ENCODE measurements at places on chromosomes 6 and 20.

GRCh38 chr6:42933205-42933604, 3.9 kb downstream of the CNPY3 start:
- DNase-seq: no peak

GRCh38 chr6:149459761-149460160, 25.1 kb downstream of the ZC3H12D start:
- DNase-seq: no peak

DNA sequence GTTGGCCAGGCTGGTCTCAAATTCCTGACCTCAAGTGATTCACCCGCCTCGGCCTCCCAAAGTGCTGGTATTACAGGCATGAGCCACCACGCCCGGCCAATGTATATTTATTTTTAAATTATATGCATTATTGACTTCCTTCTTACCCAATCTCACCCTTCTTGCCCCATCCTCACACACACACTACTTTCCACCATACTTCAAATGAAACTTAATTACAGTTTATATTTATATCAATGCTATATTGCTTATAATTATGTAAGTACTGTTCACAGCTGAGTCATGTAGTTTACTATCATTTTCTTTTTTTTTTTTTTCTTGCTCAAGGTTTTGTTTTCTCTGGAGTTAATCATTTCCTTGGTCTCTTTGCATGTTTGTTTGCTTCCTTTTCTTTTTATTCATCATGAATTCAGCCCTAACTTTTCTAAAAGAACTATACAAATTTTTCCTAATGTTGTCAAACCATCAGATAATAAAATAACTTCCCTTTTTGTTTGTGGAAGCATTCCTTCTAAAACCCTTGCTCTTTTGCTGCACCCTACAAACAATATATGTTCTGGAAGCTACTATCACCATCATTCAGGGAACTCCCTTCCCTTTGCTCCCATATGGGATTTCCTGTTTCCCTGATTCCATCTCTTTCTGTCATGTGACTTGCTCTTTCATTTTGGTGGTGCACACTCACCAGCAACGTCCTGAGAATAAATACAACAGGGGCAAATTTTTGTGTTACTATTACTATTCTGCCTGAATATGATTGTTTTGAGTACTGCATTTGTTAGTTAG, 201.7 kb upstream of the SASH1 start:
- DNase-seq: no peak

- DNase-seq: no peak
Measured at GRCh38 chr6:125714441-125715090, 34.9 kb upstream of the HEY2 start.

- no peak for DNase-seq
Measured at GRCh38 chr20:53491462-53491861, 102.2 kb downstream of the ZNF217 start.

Data from central memory CD4-positive, alpha-beta T cell (primary cell).